Stimulated activated CD4-positive, alpha-beta T cell treated with anti-CD3 and anti-CD28 coated beads, Interleukin-12 subunit alpha, Interleukin-12 subunit beta, amount 100 ng/mL, for 4 hours (primary cell): ENCODE measurements at places on chromosomes 6 and 20.

DNA sequence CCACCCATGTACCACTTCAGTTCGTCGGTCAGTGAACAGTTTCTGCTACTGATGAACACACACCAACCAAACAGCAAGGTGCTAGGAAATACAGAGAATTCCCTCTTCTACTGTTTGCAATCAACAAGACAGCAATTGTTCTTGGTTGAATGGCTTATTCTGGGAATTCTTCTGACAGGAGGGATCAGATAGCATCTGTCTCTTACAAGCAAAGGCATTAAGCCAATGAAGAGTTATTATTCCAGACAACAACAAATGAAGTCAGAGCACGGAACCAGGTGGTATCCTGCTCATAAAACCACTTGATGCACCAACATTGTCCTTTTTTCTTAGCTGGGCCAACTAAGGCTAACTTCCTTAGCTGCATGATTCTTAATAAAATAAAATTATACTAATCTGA lies 37.8 kb downstream of the PTPRK start:
- DNase-seq, result no peak

DNA sequence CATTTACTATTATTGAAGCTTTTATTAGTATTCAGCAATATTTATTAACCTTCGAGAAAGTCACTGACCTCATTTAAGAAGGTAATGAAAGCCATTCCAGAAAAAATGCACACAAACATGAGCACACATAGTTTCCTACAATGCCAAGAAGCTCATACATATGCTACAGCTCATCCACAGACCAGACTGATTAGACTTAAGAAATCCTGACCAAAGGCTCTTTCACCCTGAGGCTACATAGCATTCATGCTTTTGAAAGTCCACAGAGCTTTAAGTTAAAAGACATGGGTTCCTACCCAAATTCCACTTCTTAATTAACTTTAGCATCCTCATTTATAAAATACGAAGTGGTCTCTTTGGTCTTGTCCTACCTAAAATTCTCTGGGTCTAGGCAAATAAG lies 430.4 kb downstream of the TBC1D32 start:
- DNase-seq, result no peak

DNA sequence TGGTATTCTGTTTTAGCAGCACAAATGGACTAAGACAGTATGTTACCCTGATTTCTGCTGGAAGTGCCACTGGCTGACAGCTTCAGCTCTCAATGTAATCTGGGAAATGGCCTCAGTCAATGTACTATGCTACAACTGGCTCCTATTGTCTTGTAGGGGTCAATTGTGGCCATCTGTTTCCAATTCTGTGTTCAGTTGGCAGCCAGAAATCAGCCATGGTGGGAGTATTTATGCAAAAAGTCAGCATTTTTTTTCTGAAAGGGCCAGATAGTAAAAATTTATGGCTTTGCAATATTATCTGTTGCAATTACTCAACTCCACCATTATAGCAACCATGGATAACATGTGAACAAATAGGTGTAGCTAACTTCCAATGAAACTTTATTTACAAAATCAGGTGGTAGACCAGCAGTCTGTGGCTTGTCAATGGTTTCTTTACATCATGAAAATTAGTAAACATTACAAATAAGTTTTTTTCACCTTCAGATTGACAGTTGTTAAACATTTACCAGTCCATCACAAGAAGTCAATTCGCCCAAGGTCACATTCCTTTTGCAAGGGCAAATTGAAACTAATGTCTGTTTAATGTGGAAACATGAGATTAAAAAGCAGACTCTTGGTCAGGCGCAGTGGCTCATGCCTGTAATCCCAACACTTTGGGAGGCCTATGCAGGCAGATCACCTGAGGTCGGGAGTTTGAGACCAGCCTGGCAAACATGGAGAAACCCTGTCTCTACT lies 58.3 kb upstream of the TSHZ2 start:
- DNase-seq, result no peak

GRCh38 chr6:148758492-148758891 lies 11.7 kb downstream of the UST start:
- DNase-seq, result no peak

DNA sequence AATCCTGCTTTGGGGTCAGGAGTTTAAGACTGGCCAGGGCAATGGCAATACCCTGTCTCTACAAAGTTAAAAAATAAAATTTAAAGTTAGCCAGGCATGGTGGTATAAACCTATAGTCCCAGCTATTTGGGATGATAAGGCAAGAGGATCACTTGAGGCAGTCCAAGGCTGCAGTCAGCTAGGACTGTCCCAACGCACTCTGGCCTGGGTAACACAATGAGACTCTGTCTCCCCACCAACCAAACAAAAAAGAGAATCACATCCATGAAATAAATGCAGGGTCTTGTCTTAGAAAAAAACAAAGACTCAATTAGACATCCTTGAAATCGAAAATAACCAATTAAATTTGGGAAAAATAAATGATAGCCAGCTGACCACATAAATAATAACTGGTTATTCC lies 88.9 kb downstream of the PHIP start:
- DNase-seq, result no peak

- DNase-seq, result no peak
Measured at GRCh38 chr6:45222380-45222779, 105.8 kb upstream of the RUNX2 start.

- DNase-seq, result no peak
Measured at GRCh38 chr6:54286141-54286540, 22.1 kb upstream of the TINAG start.

- DNase-seq, result no peak
Measured at GRCh38 chr6:165110860-165111259, 198.5 kb downstream of the C6orf118 start.

- DNase-seq, result no peak
Measured at GRCh38 chr6:49097116-49097515, 365.9 kb downstream of the MMUT start.

DNA sequence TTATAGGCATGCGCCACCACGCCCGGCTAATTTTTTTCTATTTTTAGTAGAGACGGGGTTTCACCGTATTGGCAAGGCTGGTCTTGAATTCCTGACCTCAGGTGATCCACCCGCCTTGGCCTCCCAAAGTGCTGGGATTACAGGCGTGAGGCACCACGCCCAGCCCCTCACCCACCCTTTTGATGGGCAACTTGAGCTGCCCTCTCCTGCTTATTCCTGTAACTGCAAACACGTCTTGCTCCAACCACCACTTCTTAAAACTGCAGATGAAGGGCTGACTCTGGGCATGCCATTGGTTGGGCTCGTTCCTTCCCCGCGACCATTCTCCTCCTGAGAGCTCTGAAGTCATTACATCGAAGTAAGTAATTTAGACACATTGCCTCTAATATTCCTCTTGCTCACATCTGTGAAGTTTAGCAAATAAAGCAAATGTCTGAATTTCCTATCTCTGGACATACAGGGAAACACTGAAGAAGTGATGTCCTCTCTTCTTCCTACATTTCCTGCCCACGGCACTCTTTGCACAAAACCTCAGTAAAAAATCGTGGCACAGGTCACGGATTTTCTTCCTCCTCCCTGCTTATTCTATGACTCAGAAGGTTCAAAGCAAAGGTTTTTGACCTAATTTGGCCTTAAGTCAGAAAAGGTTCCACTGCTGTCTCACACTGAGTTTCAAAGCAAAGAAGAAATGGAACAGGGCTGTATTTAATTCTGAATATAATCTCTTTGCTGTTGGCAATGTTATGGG lies 117.5 kb downstream of the GMPR start:
- DNase-seq, result no peak

- DNase-seq, result no peak
Measured at GRCh38 chr6:11241793-11242201, 9.3 kb upstream of the NEDD9 start.

DNA sequence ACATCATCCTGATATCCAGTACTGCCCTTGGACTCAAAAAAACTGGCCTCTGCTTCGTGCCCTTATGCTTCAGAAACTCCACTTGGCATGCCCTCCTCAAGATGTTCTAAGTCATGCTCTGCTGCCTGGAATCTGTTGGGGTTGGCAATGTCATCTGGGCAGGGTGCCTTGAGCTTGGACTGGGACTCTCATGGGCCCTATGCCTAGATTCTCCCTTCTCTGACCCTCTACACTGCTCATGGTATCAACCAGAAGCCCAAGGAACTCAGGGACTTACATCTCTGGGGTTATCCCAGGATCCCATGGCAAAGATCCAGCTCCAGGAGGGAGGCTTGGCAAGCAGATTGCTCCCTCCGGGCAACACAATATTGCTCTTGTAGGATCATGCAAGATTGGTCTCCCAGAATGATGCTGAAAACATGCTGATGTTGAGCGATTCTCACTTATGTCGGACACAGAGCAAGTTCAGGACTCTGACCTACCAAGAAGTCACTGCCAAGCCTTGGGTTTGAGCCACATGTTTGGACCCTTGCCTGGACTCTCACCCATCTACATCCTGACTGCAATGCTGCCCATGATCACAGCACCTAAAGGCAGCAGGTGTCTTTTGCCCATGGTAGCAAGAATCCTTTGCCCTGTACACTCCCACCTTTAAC lies 88.8 kb downstream of the ADAT2 start:
- DNase-seq, result no peak

- no peak for DNase-seq
Measured at GRCh38 chr6:156306531-156306930, 470.6 kb upstream of the ARID1B start.

DNA sequence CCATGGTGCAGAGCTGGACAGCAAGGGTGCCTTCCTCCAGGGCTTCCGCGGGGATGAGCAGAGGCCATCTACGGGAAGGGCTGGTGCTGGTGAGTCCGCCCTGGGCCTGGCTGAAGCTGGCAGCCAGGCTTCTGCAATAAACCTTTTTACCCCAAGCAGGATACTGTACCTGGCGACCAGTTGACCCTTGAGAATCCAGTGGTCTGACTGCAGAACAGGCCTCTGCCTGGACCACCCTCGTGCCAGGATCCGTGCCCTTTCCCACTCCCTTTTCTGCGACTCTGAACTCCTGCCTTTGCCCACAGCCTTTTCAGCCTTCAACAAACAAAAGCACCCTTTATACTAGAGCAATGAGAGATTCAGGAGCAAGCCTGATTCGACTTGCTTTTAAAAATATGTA lies 18.9 kb downstream of the CDH26 start:
- DNase-seq, result no peak

GRCh38 chr6:38234934-38235682 lies 404.6 kb downstream of the BTBD9 start:
- no peak for DNase-seq

- no peak for DNase-seq
Measured at GRCh38 chr20:45581702-45582101, 2.6 kb upstream of the WFDC8 start.

GRCh38 chr20:1895674-1896483 lies 672 bp downstream of the SIRPA start:
- no peak for DNase-seq

GRCh38 chr6:126919947-126920346 lies 198.5 kb upstream of the RSPO3 start:
- no peak for DNase-seq

DNA sequence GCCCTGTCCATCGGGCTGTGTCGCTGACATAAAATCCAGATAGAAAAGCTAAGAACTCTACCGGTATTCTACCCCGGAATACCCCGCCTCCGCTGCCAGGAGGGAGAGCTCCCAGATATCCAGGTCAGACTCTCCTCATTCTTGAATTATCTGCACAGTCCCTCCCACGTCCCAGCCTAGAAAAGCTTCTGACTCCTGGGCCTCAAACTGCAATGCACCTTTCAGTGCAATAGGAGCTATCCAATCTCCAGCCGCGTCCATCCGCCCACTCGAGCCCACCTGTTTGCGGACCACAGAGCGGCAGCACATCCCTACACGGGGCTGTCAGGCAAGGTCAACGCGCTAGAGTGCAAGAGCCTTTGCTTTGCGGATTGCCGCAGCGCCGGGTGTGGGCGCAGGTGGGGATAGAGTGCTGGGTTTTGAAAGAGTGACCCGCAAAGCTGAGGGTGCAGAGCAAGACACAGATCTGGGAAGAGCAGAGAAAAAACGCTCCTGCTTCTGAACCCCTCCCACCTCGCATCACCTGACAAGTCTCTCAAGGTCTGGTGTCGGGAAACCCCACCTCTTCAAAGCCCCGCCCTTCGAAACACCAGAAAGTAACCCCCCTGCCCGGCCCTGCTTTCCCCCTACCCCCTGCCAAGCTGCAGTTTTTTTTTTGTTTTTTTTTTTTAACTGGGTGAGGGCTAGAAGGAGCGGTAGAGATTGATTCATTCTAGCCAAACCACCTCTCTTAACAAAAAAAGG lies 1.3 kb downstream of the TAPBP start:
- DNase-seq, result peak; percentile 74

- DNase-seq, result no peak
Measured at GRCh38 chr20:55354720-55355119, 650.6 kb downstream of the CBLN4 start.

DNA sequence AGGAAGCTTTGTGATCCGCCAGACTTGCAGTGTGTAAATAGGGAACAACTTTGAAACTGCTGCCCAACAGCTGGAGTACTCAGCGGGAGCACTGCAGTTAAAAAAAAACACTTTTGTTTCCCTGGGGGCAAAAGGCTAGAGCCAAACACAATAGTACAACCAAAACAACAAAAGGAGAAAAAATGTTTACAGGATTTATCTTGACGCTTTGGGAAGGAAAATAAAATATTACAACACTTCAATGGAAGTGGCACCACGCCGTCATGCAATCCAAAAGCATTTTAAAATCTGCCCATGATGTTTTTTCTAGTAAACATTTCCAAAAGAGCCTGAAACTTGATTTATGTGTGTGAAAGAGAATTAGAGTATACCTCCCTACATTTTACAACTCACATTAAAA lies 26.0 kb downstream of the PTPRK start:
- no peak for DNase-seq

DNA sequence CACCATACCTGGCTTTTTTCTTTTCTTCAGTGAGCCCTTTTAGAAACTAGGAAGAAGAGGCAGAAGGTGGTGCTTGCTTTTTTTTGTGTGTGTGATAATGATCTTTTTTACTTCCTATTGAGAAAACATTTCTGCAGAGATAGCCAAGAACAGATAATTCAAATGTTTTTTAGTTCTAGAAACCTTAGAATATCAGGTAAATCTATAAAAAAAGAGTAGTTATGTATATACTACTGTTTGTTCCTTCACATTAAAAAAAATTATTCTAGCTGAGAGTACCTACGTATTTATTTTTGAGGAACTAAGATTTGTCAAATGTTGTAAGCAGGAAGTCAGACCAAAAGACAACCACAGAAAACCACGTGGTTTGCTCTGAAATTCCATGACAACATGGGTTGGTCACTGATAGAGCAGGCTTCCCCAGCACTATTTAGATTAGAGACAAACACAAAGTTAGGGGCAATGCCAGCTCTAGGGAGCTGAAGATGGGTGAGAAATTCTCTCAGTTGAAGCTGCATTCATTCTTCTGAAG lies 12.8 kb downstream of the STK4 start:
- no peak for DNase-seq

DNA sequence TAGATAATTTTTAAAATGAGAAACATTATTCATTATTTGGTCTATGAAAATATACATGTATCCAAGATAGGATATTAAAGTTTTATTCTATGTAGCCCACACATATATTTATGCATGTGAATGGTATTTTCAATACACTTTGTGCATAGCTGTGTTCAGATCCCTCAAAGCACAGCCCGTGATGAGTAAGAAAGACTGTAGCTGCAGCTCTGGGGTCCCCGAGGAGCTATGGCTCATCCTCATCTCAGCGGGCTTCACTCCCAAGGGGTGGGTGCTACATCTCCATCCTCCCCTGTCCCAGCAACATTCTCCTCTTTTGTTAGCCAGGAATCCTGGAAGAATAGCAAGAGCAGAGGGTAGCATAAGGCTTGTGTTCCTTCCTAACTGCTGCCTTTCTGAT lies 130.8 kb downstream of the SAMD5 start:
- DNase-seq, result no peak

GRCh38 chr6:30880698-30881252 lies 3.5 kb upstream of the DDR1 start:
- no peak for DNase-seq
